ENCODE measurements at places on chromosomes 13 and 19. TPM values are rescaled to one million over a fixed set of nuclear protein-coding genes. Genes with fewer than 3 reads are reported as not detected.

PTGER1 gene
- total RNA-seq, result not detected

IL4I1 gene
- total RNA-seq, result not detected

CBLC gene
- 1.5 TPM for total RNA-seq

TPTE2 gene
- total RNA-seq, result 0.17 TPM

FCGBP gene
- total RNA-seq, result 0.22 TPM

CHST8 gene
- 0.92 TPM for total RNA-seq

RNF225 gene
- total RNA-seq, result not detected

DNA sequence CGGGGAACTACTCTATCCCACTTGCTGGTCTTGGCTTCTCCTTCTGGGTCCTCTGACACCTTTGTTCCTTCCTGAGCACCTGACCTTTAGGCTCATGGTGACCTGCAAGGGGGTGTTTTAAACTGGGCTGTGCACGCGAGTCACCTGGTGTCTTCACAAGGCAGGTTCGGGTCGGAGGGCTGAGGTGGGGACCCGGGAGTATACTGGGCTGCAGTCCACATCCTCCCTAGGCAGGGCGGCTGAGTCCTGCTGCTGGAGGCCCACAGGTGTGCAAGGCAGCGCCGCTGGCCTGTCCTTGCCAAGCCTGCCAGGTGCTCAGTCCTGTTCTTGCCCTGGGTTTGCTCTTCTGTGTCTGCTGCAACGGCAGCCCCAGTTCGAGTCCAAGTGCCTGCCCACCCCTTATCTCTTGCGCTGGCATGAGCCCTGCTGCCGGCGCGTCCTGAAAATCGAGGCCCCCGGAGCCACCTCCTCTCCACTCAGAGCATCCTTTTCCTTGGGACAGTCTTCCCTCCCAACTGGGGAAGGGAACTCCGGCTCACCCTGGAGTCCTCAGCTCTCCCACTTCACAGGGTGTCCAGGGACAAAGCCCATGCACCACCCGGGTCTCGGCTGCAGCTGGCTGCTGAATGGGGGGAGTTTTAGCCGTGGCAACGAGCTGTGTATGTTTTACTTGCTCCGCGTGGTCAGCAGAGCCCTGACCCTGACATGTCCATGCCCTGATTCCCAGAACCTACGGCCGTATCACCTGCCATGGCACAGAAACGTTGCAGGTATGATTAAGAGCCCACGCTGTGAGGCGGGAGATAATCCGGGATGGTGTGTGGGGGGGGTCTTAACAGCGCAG is 193.5 kb downstream of the TEX29 start:
- no peaks in the 10 kb centered on the region for H3K27me3 ChIP-seq
- no peak overlapping the region for H3K27ac ChIP-seq
- no peak for DNase-seq
- no peak overlapping the region for H3K4me3 ChIP-seq
- peaks cover 3% of the 10 kb centered on the region for H3K4me1 ChIP-seq

GRCh38 chr13:75480671-75481175 is 1.2 kb downstream of the TBC1D4 start:
- H3K4me3 ChIP-seq, result peak overlapping the region; percentile 72
- H3K36me3 ChIP-seq, result no peaks in the 10 kb centered on the region
- H3K27me3 ChIP-seq, result peaks cover 20% of the 10 kb centered on the region
- peaks cover 9% of the 10 kb centered on the region for H3K4me1 ChIP-seq

DNA sequence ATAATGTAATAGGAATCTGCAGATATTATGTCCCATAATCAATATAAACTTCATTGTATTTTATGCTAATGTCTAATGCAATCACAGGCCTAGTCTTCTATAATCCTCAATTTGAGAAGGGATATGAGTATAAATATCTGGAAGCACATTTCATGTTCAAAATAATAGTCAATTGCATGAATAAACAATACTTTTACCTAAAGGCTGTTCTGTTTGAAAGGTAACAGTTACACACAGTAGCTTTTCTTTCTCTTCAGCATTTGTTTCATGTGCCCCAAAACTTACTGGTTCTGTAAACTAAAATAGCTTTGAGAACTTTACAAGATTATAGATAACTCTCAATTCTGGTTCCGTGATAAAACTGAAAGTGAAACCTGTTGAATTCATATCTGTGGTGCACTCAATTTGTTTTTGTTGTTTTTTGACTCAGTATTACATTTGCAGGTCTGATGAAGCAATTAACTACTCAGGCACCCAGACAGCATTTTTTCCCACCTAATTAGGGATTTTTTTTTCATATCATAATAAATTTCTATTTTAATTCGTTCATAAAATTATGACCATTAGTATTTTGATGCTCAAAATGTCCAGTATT is 1193.8 kb downstream of the SLITRK1 start:
- no peaks in the 10 kb centered on the region for H3K27me3 ChIP-seq
- DNase-seq, result no peak
- no peak overlapping the region for H3K4me3 ChIP-seq
- H3K27ac ChIP-seq, result no peak overlapping the region

GRCh38 chr13:25733696-25734435 is 317.9 kb downstream of the SHISA2 start:
- peaks cover 14% of the 10 kb centered on the region for H3K4me1 ChIP-seq
- no peak overlapping the region for H3K4me3 ChIP-seq
- no peaks in the 10 kb centered on the region for H3K36me3 ChIP-seq
- no peaks in the 10 kb centered on the region for H3K27me3 ChIP-seq

DNA sequence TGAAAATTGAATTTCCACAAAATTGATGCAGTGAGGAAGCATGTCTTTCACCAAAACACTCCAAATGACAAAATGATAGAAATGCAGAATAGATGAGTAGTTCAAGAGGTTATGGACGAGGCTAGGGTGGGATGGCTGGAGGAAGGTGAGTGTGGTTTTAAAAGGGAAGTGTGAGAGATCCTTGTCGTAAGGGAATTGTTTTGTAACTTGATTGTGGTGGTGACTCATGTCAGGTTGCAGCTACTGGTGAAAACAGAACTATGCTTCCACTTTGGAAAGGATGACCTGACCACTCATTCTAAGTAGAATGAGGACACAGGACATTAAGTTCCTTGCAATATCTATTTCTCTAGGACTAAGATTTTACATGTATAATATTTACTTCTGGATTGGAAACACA is 345.7 kb downstream of the MTUS2 start:
- H3K4me3 ChIP-seq, result no peak overlapping the region
- H3K4me1 ChIP-seq, result no peaks in the 10 kb centered on the region
- DNase-seq, result no peak

GRCh38 chr13:45316338-45316737 is 24.6 kb downstream of the TPT1 start:
- DNase-seq, result no peak
- no peaks in the 10 kb centered on the region for H3K36me3 ChIP-seq
- H3K4me1 ChIP-seq, result no peaks in the 10 kb centered on the region
- no peak overlapping the region for H3K4me3 ChIP-seq

GRCh38 chr19:33403973-33404304 is 30.4 kb downstream of the CEBPG start:
- no peak for DNase-seq
- no peak overlapping the region for H3K27ac ChIP-seq
- no peak overlapping the region for H3K4me3 ChIP-seq
- peaks cover 4% of the 10 kb centered on the region for H3K4me1 ChIP-seq
- no peaks in the 10 kb centered on the region for H3K27me3 ChIP-seq

DNA sequence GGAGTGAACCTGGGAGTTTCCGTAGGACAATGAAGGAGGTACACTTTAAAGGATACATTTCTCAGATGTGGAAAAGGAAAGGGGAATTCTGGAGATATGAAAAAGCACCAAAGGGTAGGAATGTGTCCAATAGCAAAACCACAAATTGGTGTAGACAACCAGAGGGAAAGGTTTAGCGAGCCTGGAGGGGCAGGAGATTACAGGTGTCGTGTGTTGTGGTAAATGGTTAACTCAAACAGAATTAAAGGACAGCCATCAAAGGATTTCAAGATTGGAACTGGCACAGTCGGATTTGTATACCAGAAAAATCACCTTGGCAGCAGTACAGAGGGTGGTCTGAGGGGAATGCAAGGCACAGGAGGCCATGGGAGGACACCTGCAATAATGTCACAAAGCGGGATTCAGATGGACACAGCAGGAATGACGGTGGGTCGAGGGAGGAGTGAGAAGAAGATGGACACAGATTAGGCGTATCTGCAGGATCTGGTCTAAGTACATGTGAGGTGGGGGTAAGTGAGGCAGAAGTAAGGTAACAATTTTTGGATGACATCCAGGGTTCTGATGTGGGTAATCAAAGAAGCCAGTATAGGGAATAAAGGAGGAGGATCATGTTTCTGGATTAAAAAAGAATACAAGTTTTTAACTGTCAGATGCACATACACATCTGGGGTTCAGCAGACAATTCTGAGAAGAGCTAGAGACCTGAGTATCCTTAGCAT is 361.6 kb downstream of the KLF12 start:
- DNase-seq, result no peak
- no peak overlapping the region for H3K27ac ChIP-seq
- H3K4me1 ChIP-seq, result peaks cover 18% of the 10 kb centered on the region
- H3K4me3 ChIP-seq, result no peak overlapping the region

- DNase-seq, result no peak
Measured at GRCh38 chr19:10193790-10194499, 808 bp downstream of the DNMT1 start.

DNA sequence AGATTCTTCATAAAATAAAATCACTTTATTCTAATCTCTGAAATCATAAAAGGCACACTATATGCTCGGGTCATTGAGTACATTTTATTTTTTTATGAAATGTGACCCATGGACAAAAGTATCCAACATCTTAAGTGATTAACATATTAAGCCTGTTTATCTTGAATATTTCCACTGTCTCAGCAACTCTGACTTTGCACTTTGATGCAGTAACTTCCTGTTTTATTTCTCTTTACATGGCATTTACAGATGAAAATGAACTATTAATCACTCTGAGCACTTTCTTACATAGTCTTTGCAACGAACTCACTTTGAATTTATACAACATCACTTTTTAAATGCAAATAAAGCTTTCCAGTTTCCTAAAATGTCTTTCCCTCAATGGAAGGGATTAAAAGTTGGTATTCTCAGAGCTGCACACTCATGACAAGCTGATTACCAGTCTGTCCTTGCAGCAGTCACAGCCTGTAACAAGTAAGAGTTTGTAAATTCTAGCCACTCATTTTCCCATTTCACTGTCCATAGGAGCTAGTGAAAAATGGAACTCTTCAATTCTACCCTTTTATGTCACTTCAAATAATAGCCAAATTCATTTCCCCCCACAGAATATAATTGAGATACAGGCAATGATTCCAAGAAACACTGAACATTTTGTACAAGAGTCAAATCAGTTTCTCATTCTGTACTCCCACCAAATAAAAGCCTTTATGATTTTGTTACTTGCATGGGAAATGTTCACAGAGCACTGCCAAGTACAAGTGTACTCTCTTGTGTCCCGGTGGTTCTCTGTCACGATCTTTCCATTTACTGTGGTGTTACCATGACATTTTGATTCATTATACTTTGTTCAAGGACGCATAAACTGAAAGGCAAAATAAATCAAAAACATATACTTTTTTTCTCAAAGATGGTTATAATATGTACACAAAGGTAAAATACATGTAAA is 1968.9 kb downstream of the PCDH9 start:
- no peak for DNase-seq
- H3K4me3 ChIP-seq, result no peak overlapping the region
- H3K4me1 ChIP-seq, result no peaks in the 10 kb centered on the region
- H3K36me3 ChIP-seq, result no peaks in the 10 kb centered on the region

GRCh38 chr19:906480-906879 is 6.5 kb downstream of the R3HDM4 start:
- no peaks in the 10 kb centered on the region for H3K27me3 ChIP-seq
- H3K4me1 ChIP-seq, result peaks cover 10% of the 10 kb centered on the region
- DNase-seq, result no peak
- no peak overlapping the region for H3K4me3 ChIP-seq
- no peak overlapping the region for H3K27ac ChIP-seq

DNA sequence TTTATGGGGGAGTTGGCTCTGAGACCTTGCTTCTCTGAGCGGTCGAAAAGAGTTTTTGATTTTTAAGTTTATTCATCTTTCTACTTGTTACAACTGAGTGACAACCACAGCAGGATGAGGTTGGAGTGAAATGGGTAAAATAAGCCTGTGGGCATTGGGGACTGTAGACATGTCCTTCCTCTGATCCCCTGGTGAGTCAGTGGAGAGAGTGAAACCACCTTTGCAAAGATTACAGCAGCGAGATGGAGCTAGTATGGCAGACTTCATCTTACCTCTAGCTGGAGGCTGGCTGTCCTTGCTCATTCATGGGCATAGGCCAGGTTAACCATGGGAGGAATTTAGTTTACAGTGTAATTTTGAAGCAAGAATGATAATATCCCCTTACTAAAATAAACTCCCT is 30.9 kb upstream of the PSG9 start:
- no peaks in the 10 kb centered on the region for H3K4me1 ChIP-seq
- H3K27me3 ChIP-seq, result no peaks in the 10 kb centered on the region
- no peak for DNase-seq
- H3K4me3 ChIP-seq, result no peak overlapping the region
- no peaks in the 10 kb centered on the region for H3K36me3 ChIP-seq
- no peak overlapping the region for H3K27ac ChIP-seq

DNA sequence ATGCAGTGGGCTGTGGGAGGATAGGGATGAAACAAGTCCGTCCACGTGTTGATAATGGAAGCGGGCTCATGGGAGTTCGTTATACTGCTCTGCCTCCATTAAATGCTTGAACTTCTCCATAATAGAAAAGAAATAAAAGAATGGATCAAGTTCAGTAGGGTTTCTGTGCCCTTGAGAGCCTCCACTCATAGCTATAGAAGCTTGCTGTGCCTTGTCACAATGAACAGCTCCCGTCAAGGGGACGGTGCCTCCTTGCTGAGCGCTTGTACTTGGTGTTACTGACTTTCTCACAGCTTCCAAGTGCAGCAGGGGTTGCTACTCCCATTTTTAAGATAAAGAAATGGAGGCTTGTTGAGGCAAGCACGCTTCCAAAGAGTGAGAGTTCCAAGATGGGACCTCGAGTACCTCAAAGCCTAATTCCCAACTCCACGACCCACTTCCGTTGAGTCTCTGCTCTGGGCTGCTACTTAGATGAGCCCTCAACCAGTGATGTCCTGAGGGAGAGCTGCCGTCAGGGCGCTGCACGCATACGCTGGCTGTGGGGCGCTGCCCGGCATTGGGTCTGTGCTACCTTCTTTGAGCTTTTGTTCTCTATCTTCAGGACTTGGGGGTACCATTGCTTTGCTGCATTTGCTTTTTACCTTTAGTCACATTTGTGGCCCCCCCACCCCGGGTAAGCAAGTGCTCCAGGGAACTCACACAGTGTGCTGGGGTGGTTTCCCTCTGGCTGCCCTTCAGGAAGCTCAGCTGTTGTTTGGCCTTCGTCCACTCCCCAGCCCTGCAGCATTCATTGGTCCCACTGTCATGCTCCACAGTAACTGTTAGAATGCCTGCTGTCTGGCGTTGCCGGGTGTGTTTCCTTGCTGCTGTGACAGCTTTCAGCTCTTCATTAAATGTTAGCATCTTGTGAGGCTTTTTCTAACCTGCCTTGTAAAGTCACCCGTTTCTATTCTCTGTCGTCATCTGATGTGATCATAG is 9.5 kb downstream of the SNRNP70 start:
- DNase-seq, result no peak
- H3K4me1 ChIP-seq, result no peaks in the 10 kb centered on the region
- H3K4me3 ChIP-seq, result no peak overlapping the region
- H3K27ac ChIP-seq, result no peak overlapping the region
- H3K27me3 ChIP-seq, result no peaks in the 10 kb centered on the region
